CD4-positive, alpha-beta T cell treated with Interleukin-17A for 1 hour (primary cell): ENCODE measurements at places on chromosomes 12 and 14.

DNA sequence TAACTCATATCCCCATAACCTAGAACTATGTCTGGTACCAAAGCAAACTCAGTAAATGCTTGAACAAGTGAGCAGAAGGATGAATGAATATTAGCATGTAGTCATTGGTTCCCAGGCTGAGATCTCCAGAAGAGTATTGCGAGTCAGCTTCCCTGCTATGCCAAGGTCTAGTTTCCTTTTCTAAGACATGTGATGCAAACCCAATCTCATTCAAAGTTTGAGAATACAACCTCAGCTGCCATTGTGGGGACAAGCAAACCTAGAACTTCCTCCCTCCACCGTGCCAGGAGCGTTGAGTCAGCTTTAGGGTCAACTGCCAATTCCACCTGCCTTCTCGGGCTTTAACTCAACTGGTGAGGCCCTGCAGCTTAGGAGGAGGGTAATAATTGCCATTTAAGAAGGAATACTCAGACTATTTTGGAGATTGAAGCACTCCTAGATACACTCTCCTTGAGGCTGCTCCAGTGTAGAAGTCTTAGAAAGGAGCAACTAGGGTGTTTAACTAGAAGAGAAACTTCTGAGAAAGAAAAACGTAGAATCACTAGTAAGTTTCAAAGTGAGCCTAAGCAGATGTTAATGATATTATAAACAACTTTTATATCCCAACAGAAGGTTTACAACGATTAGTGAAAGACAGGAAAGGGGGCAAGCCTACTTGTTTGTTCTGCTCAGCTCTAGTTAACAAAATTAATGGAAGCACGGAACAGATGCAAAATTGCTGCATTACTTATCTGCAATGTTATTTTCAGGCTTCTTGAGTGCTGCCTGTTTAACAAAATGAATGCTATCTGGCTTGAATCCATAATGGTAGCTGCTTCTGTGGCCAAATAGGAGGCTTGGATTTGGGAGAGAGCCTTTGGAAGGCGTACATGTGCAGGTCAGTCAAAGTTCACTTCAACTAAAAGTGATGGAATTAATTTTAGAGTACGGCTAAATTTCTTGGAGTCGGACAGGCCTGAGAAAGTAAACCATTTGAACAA lies 96.9 kb downstream of the HELB start:
- no peak for DNase-seq

GRCh38 chr12:112806721-112807120 lies 15.2 kb downstream of the RPH3A start:
- DNase-seq: no peak

GRCh38 chr14:70664698-70665447 lies 23.2 kb downstream of the TTC9 start:
- no peak for DNase-seq

GRCh38 chr12:4300883-4301282 lies 20.1 kb upstream of the TIGAR start:
- DNase-seq: no peak

DNA sequence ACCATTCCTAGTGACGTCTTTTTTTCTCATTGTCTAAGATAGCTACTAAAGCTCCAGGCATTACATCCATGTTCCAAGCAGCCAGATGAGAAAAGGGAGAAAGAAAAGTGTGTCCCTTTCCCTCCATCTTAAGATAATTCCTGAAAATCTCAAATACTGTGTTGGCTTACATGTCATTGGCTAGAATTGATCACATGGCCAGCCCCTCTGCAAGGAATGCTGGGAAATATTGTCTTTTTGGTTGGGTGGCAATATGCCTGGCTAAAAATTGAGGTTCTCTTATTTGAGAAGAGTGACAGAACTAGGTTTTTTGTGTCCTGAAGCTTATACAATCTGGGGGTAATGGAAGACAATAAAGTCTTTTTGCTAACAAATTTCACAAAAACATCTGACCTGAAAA lies 264.3 kb downstream of the RPAP3 start:
- DNase-seq: no peak

- DNase-seq: no peak
These were observed 172.4 kb downstream of the EMP1 start for GRCh38 chr12:13368971-13369370.

DNA sequence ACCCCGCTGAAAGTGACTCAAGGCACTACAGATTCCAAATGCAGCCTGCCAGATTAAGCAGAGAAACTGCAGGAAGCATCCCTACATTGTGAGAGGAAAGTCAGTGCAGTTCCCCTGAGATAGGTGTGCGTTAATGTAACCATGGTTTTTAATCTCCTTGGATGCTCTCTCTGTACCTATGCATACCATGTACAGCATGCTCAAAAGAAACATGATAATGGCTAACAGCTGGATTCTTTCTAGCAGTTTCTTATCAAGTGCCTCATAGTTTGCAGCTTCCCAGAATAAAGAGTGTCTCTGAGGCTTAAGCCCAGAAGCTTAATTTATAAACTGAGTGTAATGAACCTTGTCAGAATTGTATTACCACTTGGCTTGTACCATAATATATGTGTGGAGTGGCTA lies 17.1 kb upstream of the MDM1 start:
- DNase-seq: no peak

DNA sequence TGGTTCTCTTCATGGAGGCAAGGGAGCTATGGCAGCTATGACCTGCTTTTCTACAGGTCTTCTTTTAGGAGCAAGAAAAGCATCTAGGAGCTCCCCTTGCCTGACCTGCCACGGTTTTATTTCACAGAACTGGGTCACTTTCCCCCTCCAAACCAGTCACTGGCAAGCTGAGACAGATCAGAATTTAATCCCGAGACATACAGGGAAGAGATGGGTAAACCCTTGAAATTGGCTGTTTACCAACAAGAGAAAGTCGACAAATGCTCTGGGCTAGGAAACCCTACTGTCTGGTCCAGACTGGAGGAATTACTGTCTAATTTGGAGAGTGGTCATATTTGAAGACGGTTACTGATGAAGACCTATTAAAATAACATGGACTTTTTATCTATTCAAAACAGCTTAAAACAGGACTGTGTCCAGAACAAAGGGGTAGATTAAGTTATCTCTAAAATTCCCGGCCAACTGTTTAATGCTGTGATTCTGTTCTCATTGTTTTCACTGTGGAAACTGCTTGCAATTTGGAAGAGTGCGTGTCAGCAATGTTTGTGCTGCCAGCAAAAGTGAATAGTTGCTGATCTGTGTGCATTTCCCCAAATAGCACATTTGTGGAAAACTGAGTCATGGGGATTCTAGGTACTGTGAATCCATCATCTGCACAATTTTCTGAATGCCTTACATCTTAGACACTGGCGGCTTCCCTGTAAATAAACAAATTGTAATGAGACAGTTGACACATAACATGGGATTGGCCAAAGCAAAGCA lies 73.4 kb upstream of the EEA1 start:
- DNase-seq: no peak

- no peak for DNase-seq
These were observed 26.5 kb downstream of the VPS37B start for GRCh38 chr12:122869207-122869973.

GRCh38 chr12:33825986-33826602 lies 196.2 kb upstream of the ALG10 start:
- no peak for DNase-seq

DNA sequence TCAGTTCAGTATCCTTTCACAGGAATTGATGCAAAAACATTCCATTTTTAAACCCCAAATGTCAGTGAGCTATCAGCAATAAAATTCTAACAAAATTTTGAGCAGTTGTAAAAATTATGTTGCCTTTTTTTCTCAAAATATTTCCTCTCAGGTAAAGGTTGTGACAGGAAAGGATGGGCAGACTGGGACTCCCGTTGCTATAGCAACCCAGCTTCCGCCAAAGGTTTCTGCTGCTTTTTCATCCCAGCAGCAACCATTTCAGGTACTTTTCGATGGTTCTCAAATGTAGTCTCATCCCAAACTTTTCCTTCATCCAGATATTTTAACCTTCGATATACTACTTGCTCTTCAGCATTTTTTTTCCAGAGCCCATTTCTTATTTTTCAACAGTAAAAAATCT lies 13.6 kb downstream of the EP400 start:
- DNase-seq: peak; percentile 43

- DNase-seq: no peak
These were observed 51.3 kb downstream of the SERPINA3 start for GRCh38 chr14:94663538-94663937.

- no peak for DNase-seq
These were observed 26.2 kb upstream of the HSP90B1 start for GRCh38 chr12:103903993-103904392.

- no peak for DNase-seq
These were observed 98.3 kb downstream of the RTN1 start for GRCh38 chr14:59772233-59772632.

DNA sequence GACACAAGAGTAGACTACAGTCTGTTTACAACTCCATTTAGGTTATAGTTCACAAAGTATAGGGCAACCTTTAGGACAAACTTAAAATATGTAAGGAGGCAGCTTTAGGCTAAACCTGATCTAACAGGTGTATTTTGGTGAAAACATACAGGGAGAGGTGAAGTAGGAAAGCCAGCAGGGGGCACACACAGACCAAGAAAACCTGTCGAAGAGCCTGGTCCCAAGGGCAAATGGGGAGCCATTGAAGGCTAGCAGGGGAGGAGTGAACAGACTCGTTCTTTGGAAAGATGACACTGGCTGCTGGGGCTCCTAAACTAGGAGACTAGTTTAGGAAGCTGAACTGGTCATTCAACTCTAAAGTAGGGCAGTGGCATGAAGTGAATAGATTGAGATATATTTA lies 138.8 kb upstream of the WSCD2 start:
- DNase-seq: peak; percentile 48

GRCh38 chr14:85129921-85130320 lies 400.0 kb upstream of the FLRT2 start:
- DNase-seq: no peak

DNA sequence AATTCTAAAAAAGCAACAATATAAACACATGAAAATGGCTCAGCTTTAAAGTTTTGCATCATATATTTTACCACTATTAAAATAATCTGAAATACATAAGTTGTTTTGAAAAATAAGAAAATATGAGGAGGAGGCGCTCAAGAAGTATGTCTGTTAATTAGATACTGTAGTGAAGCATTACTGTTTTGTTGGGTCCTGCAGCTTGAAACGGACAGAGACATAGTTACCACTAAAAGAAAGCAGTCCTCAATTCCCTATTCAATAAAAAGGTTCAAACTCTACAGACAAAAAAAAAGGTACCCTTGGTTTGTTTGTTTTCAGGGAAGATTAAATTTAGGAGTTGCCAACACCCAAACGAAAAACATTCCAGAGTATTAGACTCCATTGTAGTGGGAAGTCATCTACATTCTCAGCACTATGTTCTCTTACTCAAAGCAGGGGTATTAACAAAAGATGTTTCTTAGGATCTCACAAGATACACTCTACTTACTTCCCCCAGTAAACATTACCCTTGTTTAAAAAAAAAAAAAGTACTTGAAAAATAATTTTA lies 3.0 kb downstream of the PAWR start:
- DNase-seq: no peak

DNA sequence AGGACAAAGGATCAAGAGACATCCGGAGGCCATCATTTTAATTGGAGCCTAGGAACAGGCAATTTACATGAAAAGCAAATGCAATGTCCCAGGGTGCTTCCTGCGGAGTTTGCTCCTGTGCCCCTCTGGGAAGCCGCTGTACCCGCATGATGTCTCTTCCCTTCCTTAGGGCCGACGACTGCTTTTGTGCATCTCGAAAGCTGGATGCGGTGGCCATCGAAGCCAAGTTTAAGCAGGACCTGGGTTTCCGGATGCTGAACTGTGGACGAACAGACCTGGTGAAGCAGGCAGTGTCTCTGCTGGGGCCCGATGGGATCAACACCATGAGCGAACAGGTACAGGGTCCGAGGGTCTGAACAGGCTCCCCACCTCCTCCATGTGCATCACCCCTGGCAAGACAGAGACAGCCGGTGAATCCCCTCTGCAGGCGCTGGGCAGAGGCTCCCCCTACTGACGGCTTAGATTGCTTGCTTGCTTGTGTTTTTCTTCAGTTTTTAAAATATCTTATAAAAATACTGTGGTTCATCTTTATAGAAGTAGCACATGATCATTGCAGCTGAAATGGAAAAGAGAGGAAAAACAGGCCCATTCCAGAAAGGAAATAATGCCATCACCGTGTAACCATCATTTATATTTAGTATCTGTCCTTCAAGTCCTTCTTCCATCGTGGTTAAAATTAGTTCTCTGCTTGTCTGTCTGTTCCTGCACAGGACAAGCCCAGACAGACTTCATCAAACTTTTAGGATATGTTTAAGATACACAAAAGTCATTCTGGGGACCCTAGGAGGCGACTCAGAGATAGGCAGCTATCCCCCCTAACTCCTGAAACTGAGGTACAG lies 75.4 kb upstream of the PWP1 start:
- no peak for DNase-seq

- peak; percentile 29 for DNase-seq
These were observed 947 bp upstream of the LRRC9 start for GRCh38 chr14:59918824-59919569.

GRCh38 chr12:75892731-75893408 lies 138.7 kb downstream of the PHLDA1 start:
- no peak for DNase-seq

DNA sequence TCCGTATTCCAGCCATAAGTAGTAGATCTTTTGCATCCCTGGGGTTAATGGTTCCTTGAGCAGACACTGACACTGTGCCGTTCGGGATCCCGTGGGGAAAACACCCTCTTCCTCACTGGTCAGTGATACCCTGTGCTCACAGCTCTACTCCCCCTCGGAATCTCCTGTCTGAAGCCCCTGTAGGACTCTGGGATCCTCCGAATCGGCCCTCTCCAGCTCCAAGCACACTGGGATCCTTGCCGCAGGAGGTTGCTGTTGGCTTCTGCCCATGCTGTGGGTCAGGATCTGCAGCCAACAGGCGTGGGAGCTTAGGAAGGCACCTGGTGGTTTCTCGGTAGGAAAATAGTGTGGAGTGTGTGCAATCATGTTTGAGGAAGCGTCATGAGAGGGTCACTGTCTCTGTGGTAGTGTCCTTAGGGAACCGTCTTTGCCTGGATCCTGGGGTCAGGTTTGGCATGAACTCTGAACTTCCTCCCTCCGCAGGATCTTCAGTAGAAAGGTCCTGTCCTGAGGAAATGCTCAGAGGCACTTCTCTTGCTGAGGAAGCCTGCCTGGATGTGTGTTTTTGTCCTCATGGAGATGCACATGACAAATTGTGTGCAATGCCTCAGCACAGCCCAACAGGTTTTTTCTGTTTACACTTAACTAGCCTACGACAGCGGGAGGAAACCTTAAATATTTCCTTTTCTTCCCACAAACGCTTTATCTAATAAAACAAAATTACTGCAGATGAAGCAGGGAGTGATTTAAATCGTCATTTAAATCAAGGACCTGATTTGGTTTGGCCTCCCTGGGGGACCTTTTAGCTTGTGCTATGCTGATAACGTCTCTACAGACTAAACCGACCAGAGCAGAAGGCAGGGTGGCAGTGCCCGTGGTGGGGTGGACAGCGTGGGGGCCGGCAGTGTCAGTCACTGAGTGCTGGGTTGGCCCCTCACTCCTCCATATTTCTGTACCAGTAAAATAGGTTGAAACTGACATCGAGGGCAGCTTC lies 18.7 kb downstream of the FBXL14 start:
- no peak for DNase-seq
